ENCODE measurements at places on chromosomes 5 and 9. TPM values are rescaled to one million over a fixed set of nuclear protein-coding genes. Genes with fewer than 3 reads are reported as not detected.

DNA sequence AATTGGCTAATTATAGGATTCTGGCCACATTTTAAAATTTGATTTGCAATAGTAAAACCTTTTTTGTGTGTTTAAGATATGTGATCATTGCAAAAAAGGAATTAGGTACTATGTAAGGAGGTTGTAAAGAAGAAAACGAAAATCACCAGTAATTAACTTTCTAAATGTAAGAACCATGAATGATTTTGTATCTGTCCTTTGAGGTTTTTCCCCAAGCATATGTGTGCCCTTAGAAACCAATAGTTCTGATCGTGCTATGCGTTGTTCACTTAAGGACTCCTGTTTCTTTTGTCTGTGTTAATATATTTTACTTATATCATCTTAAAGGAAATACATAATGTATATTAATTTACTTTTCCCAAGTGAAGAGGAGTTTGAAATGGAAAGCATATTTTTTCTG is 410.2 kb downstream of the PSAT1 start:
- DNase-seq: no peak

- DNase-seq: no peak
Observed at GRCh38 chr9:82903503-82903902, 159.4 kb downstream of the RASEF start.

DNA sequence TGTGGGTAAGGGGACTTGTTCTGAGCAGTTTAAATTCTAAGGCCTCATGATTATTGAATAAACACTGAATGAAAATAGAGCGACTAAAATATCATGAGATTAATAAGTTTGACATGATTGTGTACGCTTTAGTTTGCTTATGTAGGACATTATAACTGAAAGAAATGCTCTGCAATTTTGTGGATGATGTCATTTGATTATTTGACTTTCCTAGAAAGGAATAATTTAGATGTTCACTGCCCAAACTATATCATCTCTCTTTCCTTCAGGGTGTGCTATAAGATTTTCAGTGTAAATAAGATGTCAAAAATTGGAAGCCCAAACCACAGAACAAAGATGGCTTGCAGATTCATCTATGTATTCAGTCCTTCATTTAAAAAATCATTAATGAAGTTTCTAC is 115.7 kb upstream of the MTAP start:
- no peak for DNase-seq

DNA sequence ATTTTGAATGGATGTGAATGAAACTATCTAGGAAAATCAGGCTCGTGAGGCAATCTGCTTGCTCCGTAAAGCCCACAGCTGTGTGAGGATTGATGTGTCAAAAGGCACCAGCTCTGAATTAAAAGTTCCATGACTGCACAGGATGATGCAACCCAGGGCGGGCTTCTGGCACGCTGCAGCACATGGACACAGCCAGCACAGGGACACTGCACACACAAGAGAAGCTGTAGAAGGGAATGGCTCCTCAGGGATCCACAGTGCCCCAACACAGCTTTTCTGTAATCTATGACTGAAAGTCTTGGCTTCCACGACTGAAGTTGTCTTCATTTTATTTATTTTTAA is 151.0 kb downstream of the GCNT1 start:
- DNase-seq: peak; percentile 52

- no peak for DNase-seq
Observed at GRCh38 chr9:77598991-77599390, 49.1 kb downstream of the GNA14 start.

- no peak for DNase-seq
Observed at GRCh38 chr5:149762958-149763630, 33.0 kb downstream of the PPARGC1B start.

- DNase-seq: no peak
Observed at GRCh38 chr5:98454904-98455303, 318.6 kb upstream of the RGMB start.

DNA sequence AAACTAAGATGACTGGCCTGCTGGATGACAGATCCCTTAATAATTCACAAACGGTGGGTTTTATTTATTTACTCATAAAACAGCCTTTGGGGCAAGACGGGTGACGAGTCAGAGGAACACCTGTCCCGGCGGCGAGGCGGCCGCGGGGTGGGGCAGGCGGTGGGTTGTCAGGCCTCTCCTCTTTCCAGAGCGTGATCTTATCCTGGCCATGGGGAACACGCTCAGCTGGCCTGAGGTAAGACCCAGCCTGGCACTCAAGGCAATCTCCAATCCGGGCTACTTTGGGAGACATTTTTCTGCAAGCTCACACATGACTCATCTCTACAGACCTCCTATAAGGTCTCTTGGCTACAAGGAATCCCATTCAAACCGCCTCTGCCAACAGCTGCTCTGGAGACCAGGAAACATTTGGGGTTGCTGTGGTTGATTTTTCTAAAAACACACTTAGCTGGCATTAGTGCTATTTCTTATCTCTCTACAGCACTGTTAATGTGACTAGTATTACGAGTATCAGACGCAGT is 6.3 kb downstream of the RAPGEF1 start:
- peak; percentile 98 for DNase-seq

DNA sequence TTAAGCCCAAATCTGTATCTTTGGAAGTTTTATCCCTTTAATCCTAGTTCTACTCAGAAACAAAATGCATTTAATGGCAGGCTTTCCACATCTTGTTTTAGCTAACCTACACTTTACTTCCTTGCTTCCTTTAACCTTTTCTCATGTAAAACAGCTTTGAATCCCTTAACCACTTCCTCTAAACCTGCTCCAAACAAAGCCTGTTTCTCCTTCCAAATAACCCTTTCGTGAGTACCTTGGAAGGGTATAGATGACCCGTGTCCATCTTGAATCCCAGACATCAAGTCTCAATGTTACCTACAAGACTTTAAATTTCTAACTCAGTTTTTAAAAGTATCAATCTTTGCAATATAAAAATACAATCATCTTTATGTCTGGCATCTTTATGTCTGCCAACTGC is 78.4 kb downstream of the DROSHA start:
- no peak for DNase-seq

GRCh38 chr9:128371630-128372117 is 500 bp downstream of the URM1 start:
- peak; percentile 86 for DNase-seq

DNA sequence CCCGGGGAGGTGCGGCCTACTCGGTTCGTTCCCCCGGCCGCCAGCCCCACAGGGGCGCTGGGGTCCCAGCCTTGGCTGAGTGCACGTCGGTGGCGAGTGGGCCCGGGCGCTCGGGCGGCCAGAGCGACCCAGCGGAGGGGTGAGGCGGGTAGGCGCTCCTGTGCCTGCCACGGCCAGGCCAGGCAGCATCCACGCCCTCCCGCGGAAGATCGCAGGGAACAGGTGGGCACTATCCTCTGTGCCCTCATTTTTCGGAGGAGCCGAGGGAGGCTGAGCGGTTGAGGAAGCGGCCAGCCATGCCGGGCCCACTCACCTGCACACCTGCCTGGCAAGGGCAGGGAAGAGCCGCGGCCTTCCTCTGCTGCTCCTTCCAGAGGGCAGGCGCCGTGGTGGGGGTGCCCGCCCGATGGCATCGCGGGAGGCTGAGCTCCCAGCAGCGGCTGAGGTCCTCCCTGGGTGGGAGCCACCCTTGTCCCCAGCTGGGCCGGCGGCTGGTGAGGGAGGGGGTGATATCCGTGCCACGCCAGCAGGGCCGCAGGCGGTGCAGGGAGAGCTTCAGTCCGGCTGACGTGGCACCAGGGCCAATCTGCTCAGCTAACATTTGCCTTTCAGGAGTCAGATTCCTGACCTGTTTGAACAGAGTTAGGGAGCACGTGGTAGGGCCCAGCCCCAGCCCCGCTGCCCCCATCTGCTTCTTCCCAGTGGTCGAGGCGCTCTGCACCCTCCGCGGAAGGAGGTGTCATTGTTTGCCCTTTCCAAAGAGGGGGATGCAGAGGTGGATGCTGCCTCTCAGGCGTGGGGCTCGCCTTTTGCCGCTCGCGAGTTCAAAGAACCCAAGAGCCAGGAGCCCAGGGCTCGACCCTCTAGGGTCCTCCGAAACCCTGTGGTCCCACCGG is 1.6 kb upstream of the SEC16A start:
- DNase-seq: no peak

DNA sequence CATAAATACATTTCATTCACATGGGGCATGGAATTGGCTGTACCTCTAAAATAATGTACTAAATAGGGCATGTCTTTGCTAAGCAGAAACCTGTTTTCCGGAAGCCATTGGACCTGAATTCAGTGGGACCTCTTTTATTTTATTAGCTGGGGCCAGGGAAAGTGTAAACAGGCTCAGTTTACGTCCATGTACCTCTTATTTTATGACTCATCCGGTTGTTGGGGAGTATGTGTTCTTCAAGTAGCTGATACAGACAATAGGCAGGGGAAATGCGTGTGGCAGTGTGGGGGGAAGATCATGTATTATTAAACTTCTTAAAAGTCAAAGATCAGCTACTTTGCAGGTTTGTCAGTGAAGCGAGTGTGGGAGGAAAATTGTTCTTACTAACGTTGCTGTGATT is 1.4 kb upstream of the GDNF start:
- no peak for DNase-seq

- peak; percentile 91 for DNase-seq
Observed at GRCh38 chr5:1792842-1793266, 6.8 kb downstream of the MRPL36 start.

DNA sequence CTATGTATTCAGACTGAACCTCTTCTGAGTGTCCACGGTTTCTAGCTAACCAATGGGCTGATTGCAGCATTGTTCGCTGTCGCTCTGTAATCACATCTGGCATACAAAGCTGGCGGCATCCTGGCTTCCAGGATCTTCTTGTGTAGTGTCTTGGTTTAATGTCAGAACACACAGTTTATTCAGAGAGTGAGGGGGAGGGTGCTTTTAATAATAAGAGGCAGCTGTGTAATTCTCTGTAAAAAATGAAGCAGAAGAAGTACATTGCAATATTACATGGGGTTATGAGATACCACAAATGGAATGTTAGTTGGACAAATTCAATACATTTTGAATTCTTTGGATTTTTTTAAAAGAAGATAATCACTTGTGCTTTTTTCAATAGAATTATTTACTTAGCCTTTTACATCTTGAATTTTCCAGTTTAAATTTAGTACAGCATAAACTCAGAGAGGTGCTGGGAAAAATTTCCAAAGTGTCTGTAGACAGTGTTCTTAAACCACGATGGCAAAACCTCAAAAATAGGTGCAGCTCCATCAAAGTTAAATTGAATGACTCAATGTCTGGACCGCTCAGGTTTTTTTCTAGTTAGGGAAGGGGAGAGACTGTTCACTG is 206.0 kb downstream of the PCSK1 start:
- DNase-seq: peak; percentile 30

- DNase-seq: no peak
Observed at GRCh38 chr5:25850581-25850980, 1187.8 kb downstream of the CDH9 start.

DNA sequence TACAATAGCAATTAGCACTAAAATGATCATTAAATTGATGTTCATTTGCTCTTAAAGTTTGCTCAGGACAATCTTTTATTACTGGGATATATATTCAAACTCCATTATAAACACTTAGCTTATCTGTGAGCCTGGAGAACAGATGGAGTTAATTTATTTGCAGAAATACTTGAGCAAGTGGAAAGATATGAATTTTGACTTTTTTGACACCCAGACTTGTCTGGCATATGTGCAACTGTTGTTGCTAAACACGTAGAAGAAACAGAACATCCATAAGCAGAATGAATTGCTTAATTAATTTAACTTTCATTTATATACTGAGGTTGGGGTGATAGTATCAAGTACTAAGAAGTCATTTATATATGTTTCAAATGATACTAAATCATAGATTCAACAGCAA is 820.7 kb upstream of the TYRP1 start:
- no peak for DNase-seq

DNA sequence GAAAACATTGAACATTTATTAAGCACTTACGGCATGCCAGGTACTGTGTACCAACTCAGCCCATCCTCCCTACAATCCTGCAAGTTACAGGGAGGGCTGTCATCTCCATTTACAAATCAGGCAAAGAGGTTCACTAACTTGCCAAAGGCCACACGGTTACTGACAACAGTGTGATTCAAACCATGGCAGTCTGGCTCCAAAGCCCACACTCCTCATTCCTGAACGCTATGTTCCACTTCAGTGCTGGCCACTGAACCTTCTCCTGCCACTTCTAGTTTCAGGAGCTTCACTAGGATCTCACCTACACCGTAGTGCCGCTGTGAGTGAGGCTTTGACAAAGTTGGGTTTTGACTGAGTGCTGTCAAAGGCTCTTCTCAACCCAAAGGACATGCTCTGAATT is 7.2 kb upstream of the LIFR start:
- DNase-seq: no peak

DNA sequence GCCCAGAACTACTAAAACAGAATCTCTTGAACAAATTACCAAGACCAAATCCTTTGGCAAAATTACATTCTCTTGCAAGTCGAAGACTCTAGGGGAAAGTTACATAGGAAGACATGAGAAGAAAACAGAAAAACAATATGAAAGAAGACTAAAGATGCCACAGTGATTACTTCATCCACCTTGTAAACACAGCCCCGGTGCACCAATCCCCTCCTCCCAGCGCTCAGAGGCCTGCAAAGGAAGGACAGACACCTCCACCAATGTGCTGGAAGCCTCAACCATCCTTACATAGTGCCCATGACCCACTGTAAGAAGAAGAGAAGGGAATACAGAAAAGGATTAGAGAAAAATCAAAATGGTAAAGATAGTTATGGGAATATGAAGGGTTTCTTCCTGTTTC is 218.5 kb downstream of the SPOCK1 start:
- no peak for DNase-seq

DNA sequence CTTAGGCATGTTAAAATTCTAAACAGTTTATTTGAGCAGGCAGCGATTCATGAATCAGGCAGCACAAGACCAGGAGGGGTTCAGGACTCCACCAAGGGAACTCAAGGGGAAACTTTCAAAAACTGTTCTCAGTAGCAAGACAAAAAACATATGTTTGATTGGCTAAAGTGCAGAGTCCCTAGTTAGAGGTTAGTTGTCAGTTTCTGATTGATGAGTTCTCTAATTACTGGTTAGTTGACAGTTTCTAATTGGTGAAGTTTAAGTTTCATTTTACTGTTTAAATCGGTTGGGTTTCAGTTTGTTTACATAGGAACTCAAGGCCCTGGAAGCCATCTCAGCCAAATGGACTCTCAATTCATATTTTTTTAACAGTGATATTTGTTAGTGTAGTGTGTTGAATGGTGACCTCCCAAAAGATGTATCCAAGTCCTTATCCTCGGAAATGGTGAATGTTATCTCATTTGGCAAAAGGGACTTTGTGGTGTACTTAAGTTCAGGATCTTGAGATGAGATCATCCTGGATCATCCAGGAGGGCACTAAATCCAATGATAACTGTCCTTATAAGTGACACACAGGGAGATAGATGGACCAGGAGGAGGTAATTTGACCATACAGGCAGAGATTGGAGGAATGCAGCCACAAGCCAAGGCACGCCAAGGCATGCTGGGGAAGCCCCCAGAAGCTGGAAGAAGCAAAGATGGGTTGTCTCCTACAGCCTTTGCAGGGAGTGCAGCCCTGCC is 219.2 kb upstream of the RAI14 start:
- DNase-seq: no peak

The SLC2A6 gene
- 25.3 TPM for total RNA-seq

The HAND1 gene
- total RNA-seq: under 0.01 TPM

The MARCHF11 gene
- total RNA-seq: not detected

The SPINK7 gene
- not detected for total RNA-seq

The FREM1 gene
- 0.72 TPM for total RNA-seq

The BTNL8 gene
- total RNA-seq: not detected

The OR1J2 gene
- 0.29 TPM for total RNA-seq

The CCDC69 gene
- total RNA-seq: 10.5 TPM

The REEP2 gene
- 2.2 TPM for total RNA-seq

The MARCOL gene
- not detected for total RNA-seq

The GPR150 gene
- 0.29 TPM for total RNA-seq

The LRRC19 gene
- under 0.01 TPM for total RNA-seq

The MEIKIN gene
- not detected for total RNA-seq

The ZCCHC9 gene
- total RNA-seq: 23.3 TPM
